ENCODE measurements at places on chromosomes 4 and X.
A peak's percentile ranks its signal among the peaks of the same experiment; 100 is the strongest.

DNA sequence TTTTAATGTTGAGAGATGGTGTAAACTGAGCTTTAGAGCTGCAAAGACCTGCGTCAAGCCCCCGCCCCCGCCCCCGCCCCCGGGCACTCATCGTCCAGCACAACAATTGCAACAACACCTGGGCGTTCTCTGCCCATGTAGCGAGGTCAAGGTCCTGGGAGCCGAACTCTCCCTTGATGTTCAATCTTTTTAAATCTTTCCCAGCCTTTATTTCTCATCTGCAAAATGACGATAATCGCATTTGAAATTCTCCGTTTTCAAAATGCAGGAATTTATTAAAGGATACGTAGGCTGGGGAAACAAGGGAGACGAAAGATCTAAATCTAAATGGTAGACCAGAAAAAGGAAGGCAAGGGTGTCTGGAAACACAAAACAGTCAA lies 648 bp upstream of the MSMO1 start:
- peak; percentile 36 for DNase-seq

DNA sequence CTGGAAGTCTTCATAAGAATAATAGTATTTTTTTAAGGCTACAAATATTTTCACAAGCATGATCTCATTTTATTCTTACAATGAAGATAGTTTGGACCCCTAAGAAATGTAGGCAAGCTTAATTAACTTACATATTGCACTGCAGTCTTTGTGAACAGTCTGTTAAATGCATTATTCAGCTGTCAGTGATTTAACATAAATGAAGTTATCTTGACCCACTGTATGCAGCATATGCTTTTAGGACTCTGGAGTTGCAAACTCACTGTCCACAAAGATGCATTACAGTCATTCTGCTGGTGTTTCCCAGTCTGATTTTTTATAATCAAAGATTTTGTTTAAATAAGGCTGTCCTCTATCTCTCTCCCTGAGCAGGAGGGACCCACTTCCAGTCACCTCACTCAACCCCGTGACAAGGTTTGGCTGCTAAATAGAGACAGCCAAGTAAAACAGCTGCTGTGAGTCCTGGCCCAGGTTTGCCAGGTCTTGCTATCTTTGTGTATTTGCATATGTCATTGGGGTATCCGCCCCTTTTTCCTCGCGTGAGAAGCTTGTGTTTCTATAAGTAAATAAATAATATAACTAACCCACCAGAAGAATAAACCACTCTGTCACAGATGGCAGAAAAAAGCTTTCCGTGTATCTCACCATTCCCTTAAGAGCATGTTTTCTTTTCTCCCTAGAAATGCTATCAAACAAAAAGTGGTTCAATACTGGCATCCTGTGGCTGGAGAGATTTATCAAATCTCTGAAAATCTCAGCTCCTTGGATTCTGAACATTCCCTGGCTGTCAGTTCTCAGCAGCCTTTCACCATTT lies 67.0 kb downstream of the SLC7A11 start:
- no peak for DNase-seq

DNA sequence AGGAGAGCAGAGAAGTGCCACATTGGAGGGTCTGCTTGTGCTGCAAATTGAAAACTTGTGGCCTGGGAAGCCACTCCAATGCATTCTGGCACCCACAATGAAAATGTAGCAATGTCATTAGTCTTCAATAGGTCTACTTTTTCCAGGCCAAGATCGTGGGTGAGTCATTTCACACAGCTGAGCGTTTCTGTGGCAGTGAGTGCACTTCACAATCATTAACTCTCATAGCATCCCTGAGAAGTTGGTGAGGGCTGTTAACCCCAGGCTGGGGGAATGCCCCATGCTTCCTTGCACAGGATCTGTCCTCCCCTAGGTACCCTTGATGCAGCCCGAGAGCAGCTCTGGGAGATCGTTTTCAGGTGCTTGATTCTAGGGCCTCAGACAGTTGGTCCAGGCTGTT lies 196.8 kb upstream of the ATP6AP2 start:
- no peak for DNase-seq

- peak; percentile 13 for DNase-seq
These were observed 8.2 kb downstream of the SH3TC1 start for GRCh38 chr4:8207314-8207713.

DNA sequence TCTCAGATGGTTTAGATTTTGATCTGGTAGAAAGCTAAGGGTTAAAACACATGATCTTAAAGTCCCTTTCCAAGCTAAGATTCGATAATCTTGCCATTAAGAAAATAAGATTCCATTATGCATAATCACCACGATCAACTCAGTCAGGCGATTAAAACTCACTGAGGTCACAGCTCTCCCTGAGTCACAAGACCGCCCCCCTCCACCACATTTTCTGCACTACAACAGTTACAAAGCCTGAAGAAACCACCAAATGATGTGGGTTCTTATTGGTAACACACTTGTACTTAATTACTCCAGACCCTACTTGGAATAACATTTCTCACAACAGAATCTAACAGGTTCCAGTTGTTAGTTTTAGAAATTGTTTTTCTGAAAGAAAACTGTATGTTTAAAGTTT lies 62.8 kb downstream of the SH3KBP1 start:
- peak; percentile 14 for DNase-seq

- no peak for DNase-seq
These were observed 365.7 kb downstream of the FGF13 start for GRCh38 chrX:138345801-138346200.

DNA sequence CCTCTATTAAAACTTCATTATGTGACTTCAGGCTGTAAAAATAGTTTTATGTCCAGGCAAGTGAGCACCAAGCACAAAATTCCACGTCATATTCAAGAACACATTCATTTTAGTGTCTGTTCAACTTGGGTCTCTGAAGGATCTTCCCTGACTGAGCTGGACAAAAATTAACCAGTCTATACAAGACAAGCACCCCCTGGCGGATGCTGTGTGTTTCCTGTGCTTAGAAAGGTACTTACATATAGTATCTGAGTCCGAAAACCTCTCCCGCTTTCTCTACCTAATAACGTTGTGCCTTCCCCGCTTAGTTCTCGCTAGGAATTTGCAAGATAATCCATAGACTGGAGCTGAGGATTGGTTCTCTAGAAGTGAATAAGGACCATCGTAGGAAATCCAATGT lies 2214.5 kb upstream of the TENM3 start:
- no peak for DNase-seq

DNA sequence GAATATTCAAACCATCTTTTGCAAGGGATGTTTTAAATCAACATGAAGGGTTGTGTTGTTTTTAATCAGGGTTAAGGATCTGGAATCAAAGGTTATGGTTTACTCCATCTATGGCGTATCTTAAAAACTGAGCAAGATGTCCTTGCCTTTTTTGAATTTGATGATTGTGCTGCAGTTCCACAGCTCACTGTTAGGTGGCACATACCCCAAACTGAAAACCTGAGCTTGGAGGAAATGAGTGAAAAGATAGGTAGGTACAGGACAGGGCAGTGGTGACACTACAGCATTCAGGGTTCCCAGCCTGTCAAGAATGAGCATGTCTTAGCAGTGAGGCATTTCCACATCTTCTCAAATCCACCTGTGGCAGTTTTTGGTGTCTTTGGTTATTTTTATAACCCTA lies 13.1 kb upstream of the EOLA1 start:
- DNase-seq, result peak; percentile 10

DNA sequence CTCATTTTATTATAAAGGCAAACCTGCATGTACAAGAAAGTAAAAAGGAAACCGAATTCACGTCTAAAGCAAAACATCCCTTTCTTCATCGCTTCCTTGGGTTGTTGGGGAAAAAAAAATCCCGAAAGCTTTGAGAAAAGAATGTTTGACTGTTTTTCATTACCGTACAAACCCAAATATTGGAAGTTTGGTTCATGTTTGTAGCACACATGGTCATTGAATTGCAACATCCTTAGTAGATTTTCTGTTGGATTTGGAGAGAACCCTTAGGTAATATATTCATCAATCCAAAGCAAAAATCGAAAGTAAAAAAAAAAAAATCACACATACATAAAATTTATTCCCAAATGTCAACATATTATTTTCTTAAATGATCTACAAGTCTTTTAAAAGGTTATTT lies 420.3 kb downstream of the MAPK10 start:
- DNase-seq, result peak; percentile 60

DNA sequence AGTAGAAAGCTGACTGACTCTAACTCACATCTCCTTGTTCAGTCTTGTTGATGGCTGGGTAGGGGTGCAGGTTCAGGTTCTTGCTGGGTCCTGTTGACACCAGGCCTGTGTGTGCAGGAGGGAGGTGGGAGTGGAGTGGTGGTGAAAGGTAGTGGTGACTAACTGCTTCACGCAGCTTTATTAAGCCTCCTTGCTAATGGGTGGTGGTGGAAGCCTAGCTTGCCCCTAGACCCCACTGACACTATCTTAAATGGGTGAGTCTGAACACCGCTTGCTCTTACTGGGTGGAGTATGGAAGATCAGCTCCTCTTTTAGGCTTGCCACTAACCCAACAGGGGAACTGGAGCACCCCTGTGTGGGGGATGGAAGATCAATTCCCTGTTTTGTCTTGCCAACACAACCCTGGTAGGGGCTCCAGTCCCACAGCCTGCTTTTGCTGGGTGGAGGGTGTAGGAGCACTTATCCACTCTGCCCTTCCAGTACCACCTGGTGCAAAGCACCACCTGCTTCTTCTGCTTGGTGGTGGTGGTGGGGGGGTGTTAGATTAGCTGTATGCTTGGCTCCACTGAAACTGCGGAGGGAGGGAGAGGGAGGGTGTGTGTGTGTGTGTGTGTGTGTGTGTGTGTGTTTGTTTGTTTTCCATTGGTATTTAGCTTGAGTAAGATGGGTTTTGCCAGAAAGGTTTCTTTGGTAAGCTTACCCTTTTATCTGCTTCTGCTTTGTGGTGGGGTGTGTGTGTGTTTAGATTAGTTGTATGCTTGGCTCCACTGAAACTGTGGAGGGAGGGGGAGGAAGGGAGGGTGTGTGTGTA lies 25.6 kb downstream of the KDM6A start:
- peak; percentile 3 for DNase-seq

GRCh38 chrX:3651277-3651676 lies 62.2 kb downstream of the PRKX start:
- peak; percentile 5 for DNase-seq

DNA sequence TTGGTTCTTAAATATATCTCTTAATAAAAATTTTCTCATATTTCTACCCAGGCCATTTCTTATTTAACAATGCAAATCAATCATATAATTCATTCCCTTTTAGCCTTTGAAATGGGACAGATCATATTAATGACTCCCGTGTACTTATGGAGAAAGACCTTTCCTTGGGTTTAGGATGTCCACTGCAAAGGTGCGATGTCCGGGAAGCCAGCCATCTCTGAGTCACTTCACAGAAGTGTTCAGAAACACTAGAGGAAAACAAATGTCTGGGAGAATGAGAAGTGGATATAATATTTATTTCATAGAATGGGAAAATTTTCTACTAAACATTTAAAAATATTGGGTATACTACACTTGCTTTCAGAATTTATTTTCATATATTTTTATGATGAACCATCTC lies 15.3 kb downstream of the INTU start:
- DNase-seq, result no peak

GRCh38 chrX:40867352-40867751 lies 132.0 kb upstream of the MED14 start:
- DNase-seq, result no peak

GRCh38 chrX:12894074-12895030 lies 12.1 kb upstream of the TLR8 start:
- DNase-seq, result peak; percentile 1

GRCh38 chr4:14952352-14952751 lies 49.9 kb upstream of the CPEB2 start:
- DNase-seq, result no peak

DNA sequence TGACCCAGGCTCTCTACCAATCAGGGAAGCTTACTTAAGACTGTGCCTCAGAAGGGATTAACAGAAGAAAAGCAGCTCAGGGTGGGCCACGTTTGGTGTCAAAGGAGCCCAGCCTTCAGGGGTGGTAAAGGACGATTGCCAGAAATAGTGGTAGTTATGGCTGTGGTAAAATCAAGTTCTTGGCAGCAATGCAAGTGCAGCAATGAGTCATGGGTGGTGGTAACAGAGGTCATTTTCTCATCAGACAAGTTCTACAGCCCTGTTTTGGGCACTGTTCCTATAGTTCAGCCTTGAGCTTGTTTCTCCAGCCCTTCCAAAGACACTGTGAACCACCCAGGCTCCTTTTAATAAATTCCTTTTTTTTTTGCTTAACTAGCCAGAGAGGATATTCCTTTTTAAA lies 120.3 kb downstream of the EFHC2 start:
- DNase-seq, result peak; percentile 32

GRCh38 chr4:169220854-169221411 lies 49.8 kb downstream of the SH3RF1 start:
- DNase-seq, result no peak

DNA sequence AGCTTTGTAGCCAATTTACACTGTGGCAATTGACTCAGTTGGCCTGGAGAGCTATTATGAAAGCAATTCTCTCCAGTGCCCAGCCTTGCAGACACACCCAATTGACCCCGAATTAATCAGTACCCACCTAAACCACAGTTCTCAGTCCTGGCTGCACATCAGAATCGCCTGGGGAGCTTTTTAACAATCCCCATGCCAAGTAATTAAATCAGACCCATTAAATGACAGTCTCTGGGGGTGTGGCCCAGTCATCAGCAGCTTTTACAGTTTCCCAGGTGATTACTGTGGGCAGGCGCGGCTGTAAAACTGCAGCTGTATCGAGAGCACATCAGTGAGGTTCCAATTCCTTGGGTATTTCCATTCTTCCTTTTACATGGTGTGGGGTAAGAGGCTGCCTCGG lies 460.9 kb upstream of the FAT1 start:
- DNase-seq, result no peak

DNA sequence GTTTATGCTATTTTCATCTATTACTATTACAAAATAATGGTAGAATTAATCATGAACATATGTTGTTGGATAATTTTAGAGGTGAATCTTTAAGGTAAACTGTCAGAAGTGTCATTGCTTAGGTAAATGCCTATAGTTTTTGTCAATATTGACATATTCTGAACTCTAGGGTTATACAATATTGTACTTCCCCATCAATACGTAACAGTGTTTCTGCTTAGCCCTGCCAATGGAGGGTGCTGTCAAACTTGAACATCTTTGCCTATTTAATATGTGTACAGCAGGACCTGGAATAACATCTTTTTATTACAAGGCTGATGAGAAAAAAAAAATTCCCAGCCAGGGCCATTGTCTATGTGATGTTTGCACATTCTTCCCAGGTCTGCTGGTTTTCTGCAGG lies 40.8 kb downstream of the ARHGAP24 start:
- DNase-seq, result no peak

GRCh38 chrX:36007207-36007606 lies 87.7 kb downstream of the CFAP47 start:
- no peak for DNase-seq

- no peak for DNase-seq
These were observed 100.2 kb downstream of the SCD5 start for GRCh38 chr4:82698412-82698811.

- no peak for DNase-seq
These were observed at the start of gene SPANXN4 for GRCh38 chrX:143025628-143026027. SPANXN4 (plus strand) TSS chrX:143025928; CDS start chrX:143026015, 87 bp downstream.

DNA sequence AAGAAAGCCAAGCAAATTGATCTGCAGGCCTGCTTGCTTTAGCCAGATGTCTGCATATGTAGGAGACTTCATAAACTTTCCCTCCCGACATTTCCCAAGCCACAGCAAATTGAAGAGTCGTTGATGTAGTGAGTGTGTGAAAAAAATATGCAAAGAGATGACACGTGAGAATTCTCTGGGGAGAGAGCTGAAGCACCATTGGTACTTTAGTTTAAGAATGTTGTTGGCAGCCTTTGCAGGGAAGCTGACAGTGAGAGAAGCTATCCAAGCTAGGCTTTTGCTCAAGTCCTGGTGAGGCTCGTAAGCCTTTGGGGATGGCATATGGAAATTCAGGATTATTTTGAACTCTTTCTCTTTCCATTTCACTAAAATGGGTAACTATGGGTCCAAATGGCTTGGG lies 87.5 kb downstream of the GLRA2 start:
- peak; percentile 30 for DNase-seq

GRCh38 chr4:17647927-17648326 lies 33.5 kb downstream of the MED28 start:
- no peak for DNase-seq

Measured in fibroblast of gingiva (primary cell).